ENCODE measurements at places on chromosomes 3 and 15.
A peak's percentile ranks its signal among the peaks of the same experiment; 100 is the strongest.

GRCh38 chr15:101006931-101007691 is 88.0 kb downstream of the LRRK1 start:
- DNase-seq, result peak; percentile 65

GRCh38 chr3:152177757-152178156 is 91.0 kb upstream of the MBNL1 start:
- DNase-seq, result no peak

GRCh38 chr3:183958226-183958625 is 59.5 kb downstream of the ABCC5 start:
- no peak for DNase-seq

DNA sequence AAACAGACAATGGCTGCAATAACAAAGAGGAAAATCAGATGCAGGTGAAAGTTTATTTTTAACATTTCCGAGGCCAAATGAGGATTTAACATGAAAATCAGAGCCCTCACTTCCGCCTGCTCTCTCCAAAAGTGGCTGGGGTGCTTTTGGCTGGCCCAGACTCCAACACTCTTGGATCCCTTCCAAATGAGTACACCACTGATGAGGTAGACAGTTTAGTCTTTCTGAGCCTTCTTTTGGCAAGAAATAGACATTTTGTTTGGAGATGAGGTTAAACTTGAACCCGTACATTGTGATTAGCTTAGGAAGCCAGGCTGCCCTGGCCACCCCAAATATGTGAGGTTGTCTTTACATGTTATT is 51.0 kb upstream of the TRA2B start:
- DNase-seq, result no peak

- no peak for DNase-seq
Measured at GRCh38 chr3:185585518-185585858, 607 bp upstream of the SENP2 start.

DNA sequence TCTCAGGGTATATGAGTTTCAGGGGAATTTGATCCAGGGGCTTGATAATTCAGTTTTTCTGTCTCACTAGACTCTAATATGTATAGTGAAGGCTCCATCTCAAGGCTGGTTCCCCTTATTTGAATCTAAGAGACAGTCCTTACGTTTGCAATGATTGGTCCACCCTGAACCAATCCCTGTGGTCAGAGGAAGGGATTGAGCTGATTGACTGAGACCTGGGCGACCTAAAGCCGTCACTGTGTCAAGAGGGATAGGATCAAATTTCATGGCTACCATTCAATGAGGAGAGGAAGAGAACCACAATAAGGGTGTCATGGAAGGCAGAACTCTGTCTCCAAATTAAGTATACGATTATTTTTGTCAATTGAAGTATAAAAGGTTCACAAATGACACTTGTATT is 16.3 kb downstream of the NUDT16 start:
- no peak for DNase-seq

DNA sequence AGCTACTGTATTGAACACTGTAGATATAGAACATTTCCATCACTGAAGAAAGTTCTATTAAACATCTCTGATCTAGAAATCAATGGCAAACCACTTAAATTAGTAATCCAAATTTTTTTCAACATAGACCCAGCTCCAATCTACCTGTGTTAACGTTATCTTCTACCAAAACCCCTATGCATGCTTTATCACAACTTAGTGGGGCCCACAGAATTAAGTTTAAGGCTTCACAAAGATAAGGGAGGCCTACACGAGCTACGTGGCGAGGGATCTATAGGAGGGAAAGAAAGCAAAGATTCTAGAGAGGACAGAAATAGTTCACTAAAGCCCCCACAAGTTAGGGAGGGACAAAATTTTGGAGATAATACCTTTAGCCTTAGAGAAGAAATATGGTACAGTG is 116.1 kb downstream of the TFDP2 start:
- DNase-seq, result no peak

Measured in kidney glomerular epithelial cell (primary cell).